Vein endothelial cell (primary cell): ENCODE measurements at places on chromosomes 4 and X. TPM values are rescaled to one million over a fixed set of nuclear protein-coding genes. Genes with fewer than 3 reads are reported as not detected.

Gene IL21
- total RNA-seq, result not detected in 2 replicates

Gene ANK2
- 1.3 and 9.4 TPM in 2 replicates for total RNA-seq

Gene PTCHD1
- total RNA-seq, result not detected in 2 replicates

Gene MTNR1A
- not detected in 2 replicates for total RNA-seq

Gene PRDM5
- total RNA-seq, result 8.2 and 9.9 TPM in 2 replicates

Gene UCHL1
- 213 and 788 TPM in 2 replicates for total RNA-seq

Gene SMS
- 119 and 141 TPM in 2 replicates for total RNA-seq

Gene SNCA
- 94.4 and 107 TPM in 2 replicates for total RNA-seq
